Kidney (tissue), 22 donors: ENCODE measurements at places on chromosomes 1 and 21. TPM values are rescaled to one million over a fixed set of nuclear protein-coding genes. Genes with fewer than 3 reads are reported as not detected.

Gene ZSCAN20
- total RNA-seq, result 6.3 TPM

- H3K36me3 ChIP-seq, result no peaks in the 10 kb centered on the region
- DNase-seq, result peak; percentile 80
- no peaks in the 10 kb centered on the region for H3K4me1 ChIP-seq
- no peaks in the 10 kb centered on the region for H3K27me3 ChIP-seq
- H3K4me3 ChIP-seq, result no peak overlapping the region
Measured at GRCh38 chr1:15411593-15412137, 2.0 kb downstream of the EFHD2 start.

DNA sequence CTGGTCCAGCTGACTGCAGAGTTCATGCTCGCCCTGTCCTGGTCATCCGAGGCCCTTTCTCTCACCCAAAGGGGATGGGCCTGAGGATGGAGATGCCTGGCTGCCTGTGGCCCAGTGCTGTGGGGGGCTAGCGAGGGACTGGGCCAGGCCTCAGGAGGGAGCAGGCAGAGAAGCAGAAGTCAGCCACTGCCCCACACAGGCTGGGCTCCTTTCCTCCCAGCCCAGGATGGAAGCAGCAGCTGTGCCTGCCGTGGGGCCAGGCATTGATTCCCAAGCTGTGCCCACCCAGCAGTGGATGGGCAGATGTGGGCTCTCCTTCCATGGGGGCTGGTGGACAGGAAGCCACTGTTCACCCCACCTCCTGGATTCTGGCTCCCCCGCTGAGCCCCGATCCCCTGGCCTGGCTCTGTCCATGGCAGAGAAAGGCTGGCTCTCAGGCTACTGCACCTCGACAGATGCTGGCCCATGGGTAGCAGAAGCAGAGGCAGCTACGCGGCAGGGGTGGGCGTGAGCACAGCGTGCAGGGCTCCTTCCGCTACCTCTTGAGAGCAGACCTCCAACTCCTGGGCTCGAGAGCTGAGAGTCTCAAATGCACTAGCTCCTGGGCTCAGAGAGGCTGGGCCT is 24.6 kb downstream of the RUNX3 start:
- no peaks in the 10 kb centered on the region for H3K27me3 ChIP-seq
- peaks cover 4% of the 10 kb centered on the region for H3K4me1 ChIP-seq
- H3K27ac ChIP-seq, result no peak overlapping the region
- H3K36me3 ChIP-seq, result no peaks in the 10 kb centered on the region

DNA sequence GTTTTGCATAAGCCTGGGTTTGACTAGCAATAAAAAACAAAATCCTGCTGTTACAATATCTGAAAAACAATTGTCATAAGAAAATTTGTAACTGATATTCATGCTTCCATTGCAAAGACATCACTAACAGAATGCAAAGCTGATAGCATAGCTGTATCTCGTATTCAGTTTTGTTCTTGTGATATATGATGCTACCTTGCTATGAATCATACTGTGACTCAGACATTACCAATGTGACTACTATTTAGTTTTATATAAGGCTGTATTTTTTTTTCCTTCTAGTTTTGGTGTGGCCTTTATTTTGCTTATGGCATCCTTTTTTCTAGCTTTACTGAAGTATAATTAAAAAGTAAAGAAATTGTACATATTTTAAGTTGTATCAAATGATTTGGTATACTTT is 1381.8 kb downstream of the MRPL39 start:
- H3K36me3 ChIP-seq, result no peaks in the 10 kb centered on the region
- H3K27me3 ChIP-seq, result no peaks in the 10 kb centered on the region
- H3K27ac ChIP-seq, result no peak overlapping the region
- H3K4me1 ChIP-seq, result no peaks in the 10 kb centered on the region
- DNase-seq, result no peak

DNA sequence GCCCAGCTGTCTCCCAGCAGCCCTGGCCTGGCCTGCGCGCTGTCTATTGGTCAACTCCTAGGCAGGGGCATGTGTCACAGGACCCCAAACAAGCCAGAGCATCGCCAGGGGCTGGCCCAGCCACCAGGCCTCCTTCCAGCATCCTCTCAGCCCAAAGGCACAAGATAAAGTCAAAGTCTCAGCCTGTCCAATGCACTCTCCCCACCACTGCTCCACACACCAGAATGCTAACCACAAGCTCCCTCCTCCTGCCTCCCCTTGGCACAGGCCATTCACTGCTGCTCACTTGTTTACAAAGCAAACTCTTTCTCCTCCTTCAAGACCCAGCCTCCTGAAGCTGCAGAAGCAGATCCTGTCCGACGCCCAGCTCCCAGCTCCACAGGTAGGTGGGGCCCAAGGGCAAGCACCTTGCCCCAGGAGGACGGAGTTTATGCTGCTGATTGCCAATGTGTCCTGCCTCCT is 133.4 kb downstream of the DMRTB1 start:
- DNase-seq, result peak; percentile 44
- no peak overlapping the region for H3K4me3 ChIP-seq
- H3K4me1 ChIP-seq, result no peaks in the 10 kb centered on the region
- no peaks in the 10 kb centered on the region for H3K27me3 ChIP-seq
- no peaks in the 10 kb centered on the region for H3K36me3 ChIP-seq
- no peak overlapping the region for H3K27ac ChIP-seq

- no peaks in the 10 kb centered on the region for H3K27me3 ChIP-seq
- no peak overlapping the region for H3K27ac ChIP-seq
- H3K36me3 ChIP-seq, result no peaks in the 10 kb centered on the region
- H3K4me1 ChIP-seq, result peaks cover 15% of the 10 kb centered on the region
- DNase-seq, result peak; percentile 77
Measured at GRCh38 chr1:47175227-47175934, 14.5 kb downstream of the PDZK1IP1 start.

Gene OPTC
- total RNA-seq, result not detected

GRCh38 chr1:164575356-164575886 is 16.4 kb downstream of the PBX1 start:
- H3K36me3 ChIP-seq, result no peaks in the 10 kb centered on the region
- H3K4me1 ChIP-seq, result peaks cover 6% of the 10 kb centered on the region
- DNase-seq, result no peak
- H3K27ac ChIP-seq, result no peak overlapping the region

- peaks cover 11% of the 10 kb centered on the region for H3K36me3 ChIP-seq
- DNase-seq, result no peak
- H3K4me3 ChIP-seq, result no peak overlapping the region
- H3K27me3 ChIP-seq, result no peaks in the 10 kb centered on the region
Measured at GRCh38 chr21:45184869-45185268, 102.8 kb downstream of the POFUT2 start.

Gene IGSF21
- 6.6 TPM for total RNA-seq

Gene SRM
- 52.9 TPM for total RNA-seq

DNA sequence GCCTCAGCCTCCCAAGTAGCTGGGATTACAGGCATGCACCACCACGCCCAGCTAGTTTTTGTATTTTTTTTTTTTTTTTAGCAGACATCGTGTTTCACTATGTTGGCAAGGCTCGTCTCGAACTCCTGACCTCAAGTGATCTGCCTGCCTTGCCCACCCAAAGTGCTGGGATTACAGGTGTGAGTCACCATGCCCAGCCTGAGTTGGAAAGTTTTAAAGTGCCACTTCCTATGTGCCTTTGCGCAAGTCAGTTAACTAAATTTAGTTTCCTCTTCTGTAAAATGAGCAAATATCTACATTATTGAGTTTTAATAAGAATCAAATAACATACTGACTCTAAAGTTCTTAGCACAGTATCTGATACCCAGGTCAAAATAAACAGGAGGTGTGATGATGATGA is 12.4 kb downstream of the SLC19A2 start:
- no peak overlapping the region for H3K4me3 ChIP-seq
- no peak overlapping the region for H3K27ac ChIP-seq
- H3K36me3 ChIP-seq, result peaks cover 9% of the 10 kb centered on the region
- no peak for DNase-seq
- no peaks in the 10 kb centered on the region for H3K27me3 ChIP-seq

- H3K27me3 ChIP-seq, result no peaks in the 10 kb centered on the region
- H3K36me3 ChIP-seq, result peaks cover 6% of the 10 kb centered on the region
- peaks cover 6% of the 10 kb centered on the region for H3K4me1 ChIP-seq
- no peak overlapping the region for H3K4me3 ChIP-seq
- no peak for DNase-seq
Measured at GRCh38 chr1:147626291-147626690, 44.0 kb downstream of the ACP6 start.

DNA sequence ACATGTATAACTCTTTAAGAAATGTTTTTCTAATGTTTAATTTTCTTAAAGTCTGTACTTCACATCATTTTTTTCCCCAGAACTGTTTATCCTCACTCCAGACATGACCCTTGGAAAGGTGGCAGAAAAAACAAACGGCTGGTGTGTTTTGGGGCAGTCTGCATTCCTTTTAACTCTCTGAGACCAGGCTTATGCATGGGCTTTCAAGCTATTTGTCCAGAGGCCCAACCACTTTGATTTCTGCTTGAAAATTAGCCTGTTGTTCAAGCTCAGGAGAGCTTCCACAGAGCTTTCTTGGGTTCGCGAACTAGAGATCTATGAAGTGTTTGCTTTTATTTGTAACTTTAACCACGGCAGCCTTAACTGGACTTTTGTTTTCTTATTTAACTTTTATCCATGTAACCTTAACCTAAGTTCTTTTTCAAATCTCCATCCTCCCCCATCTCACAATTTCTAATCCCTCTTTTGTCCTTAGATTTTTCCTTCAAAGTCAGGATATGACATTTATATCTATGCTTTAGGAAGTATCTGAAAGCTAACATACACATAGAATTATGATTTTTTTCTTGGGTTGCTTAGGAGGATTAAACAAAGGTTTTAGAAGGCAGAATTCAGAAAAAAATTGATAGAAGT is 111.8 kb downstream of the FGGY start:
- H3K27me3 ChIP-seq, result no peaks in the 10 kb centered on the region
- H3K4me3 ChIP-seq, result no peak overlapping the region
- H3K4me1 ChIP-seq, result peaks cover 4% of the 10 kb centered on the region
